ENCODE measurements at places on chromosomes 12 and 14.

DNA sequence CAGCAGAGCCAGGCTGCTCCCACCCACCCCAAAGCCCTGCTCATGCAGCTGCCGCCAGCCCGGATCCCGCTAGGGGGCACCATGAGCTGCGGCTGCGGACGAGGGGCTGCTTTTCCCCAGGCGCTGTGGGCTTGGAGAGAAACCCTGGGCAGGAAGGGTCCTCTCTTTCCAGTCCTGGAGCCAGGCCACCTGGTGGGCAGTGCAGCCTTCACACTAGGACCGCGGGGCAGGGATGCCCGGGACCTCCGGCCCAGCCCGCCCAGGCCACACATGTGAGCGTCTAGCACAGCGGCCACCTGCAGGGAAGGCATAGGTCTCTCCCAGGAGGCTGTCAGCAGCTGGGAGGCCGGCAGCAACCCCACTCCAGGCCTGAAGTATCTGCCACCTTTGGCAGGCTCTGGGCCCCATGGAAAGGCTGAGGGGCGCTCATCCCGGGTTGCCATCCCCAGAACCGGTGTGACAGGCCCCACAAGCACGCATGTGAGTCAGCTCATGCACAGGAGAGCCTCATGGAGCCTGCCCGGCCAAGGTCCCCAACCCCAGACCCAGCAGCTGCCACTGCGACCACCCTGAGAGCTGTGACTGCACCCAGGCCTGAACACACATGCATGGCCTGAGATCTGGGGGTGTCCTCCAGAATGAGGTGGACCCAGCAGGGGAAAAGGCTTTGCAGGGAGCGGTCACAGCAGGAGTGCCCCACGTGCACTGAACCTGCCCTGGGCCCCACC, 280.0 kb upstream of the RTL1 start:
- DNase-seq, result no peak

DNA sequence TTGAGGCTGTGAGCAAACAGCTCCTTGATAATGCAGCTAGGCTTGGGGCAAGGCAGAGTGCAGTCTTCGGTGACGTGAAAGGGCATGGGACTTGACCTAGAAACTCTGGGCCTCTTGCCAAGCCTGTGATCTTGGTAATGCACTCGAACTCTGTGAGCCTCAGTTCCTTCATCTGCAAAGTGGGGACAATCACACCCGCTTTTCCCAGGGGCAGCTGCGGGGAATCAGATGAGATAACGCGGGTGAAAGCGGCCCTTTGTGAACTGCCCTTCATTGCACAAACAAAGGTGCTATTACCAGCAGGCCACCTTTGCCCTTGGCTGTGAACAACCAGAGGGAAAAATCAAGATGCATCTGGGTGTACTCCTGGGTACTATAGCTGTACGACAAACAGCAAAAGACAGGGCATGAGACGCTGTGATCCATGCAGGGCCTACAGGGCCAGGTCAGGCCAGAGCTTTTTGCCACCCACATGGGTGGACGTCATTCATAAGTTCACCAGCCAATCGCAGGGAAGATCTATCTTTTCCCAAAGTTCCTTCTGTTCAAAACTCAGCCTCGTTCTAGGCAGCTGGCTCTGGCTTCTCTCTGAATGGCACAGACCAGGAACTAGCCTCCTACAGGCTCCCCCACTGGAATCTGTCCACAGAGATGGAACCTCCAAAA, 3.2 kb downstream of the MSI1 start:
- no peak for DNase-seq

DNA sequence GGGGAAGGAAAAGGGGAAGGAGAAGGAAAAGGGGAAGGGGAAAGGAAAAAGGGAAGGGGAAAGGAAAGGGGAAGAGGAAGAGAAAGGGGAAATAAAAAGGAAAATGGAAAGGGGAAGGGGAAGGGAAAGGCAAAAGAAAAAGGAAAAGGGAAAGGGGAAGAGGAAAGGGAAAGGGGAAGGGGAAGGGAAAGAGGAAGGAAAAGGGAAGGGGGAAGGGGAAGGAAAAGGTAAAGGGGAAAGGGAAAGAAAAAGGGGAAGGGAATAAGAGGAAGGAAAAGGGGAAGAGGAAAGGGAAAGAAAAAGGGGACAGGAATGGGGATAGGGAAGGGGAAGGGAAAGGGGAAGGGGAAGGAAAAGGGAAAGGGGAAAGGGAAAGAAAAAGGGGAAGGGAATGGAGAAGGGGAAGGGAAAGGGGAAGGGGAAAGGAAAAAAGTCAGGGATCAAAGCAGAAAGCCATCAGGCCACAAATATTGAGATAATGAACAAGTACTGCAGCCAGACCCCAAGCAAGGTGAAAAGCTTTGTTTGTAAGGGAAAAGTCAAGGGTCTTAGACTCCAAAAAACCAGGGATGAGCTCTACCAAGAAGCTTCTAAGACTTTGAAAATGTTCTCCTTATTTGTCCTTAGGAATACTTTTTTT, 20.0 kb downstream of the DICER1 start:
- DNase-seq, result no peak

DNA sequence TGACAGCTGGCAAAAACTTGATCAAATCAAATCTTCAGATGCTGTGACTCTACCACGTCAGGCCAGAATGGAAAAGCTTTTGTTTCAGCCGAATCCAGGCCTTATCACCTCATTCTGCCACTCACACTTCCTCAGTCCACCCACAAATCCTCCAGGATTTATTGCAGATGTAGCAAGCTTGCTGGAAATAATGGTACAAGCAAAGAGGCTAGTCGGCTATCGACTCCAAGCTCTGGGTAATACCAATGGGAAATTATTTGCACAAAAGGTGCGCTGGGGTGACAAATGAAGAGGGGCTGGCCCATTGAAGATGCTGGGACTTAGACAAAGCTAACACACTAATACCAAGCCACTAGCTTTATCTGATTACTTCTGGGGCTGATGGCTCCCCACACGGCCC, 250.5 kb downstream of the ASCL1 start:
- DNase-seq, result no peak

GRCh38 chr12:85367936-85368335, 87.9 kb downstream of the ALX1 start:
- no peak for DNase-seq

DNA sequence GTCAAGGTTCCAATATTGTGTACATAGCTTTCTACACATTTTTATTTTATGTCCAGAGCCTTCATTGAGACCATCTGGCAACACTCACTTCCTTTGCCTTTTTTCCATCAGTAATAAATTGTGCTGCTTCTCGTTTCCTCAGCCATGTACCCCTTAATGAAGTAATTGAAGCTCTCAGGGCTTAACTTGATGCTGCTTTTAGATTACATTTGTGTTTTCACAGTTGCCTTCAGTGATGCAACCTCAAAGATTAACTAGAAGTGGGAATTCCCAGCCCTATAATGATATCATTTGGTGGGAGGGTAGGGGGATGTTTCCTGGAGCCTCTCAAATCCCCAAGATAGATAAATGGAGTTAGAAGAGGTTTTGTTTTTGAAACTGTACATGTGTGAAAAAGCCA, 80.2 kb upstream of the KRR1 start:
- no peak for DNase-seq

GRCh38 chr12:2393016-2393415, 340.2 kb downstream of the CACNA1C start:
- no peak for DNase-seq

DNA sequence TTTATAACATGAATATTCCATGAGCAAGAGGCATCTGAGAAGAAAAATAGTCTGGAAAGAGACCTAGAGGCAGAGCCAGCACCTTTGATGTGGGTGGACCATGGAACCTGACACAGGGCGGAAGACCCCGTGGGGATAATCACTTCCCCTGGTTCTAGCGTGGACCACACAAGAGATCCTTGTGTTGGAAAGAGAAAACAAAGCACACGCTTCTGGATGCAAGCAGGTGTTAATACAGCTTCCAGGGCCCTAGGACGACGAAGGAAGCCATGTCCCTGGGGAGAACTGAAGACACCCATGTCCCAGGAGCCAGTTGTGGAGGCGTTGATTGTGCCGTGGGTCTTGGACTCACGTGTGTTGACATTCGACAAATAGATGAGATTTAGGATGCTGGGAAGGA, 102.9 kb downstream of the ADGRD1 start:
- no peak for DNase-seq

DNA sequence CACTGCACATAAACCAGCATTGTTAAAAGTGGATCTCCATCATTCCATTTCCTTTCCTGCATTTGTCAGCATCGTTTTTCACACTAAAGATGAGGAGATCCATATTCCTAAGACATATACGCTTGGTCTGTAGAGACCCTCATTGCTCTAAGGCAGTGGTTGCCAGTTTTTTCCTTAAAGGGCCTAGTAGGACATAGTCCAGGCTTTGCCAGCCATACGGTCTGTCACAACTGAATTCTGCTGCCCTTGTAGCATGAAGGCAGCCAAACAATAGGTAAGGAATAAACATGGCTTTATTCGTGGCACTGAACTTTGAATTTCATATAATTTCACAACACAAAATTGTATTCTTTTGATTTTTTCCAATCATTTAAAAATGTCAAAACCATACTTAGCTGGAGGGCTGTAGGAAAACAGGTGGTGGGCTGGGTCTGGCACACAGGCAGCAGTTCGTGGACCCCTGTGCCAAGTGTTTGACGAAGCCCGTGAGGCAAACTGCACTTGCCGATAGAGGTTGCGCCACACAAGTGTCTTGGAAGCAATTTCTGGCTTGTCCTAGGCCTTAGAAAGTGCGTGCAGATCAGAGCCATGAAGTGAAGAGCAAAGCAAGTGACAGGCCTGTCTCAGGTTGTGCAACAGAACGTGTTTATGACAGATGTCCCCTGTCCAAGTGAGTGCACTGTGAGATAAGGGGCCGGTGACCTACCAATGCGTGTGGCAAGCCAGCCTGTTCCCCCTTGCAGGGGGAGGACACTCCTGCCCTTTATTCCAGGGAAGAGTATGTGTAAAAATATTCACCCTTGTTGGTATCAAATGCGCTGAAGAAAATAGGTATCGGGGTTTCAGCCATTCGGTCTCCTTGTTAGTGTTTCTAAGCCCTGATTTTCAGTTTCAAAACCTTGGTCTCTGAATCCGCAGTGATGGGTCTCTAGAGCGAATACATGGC, 916 bp upstream of the CHPT1 start:
- no peak for DNase-seq

- no peak for DNase-seq
Observed at GRCh38 chr14:95046711-95047681, 110.3 kb downstream of the DICER1 start.

DNA sequence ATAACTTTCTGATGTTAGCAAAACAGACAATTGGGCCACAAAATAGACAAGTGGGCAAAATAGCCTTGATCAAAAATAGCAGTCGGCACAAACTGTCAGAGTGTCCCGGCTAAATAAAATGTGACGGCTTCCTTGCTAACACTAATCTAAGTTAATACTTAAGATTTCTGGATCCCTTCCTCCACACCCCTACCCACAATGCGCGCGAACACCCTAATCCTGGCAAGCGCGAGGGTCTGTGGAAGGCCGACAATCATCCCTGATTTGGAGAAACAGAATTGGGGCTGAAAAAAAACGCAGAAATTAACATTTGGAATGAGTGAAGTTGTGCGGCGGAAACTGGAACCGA, 489 bp downstream of the CEP290 start:
- no peak for DNase-seq

GRCh38 chr12:87233671-87234070, 795.5 kb downstream of the C12orf50 start:
- DNase-seq, result no peak

GRCh38 chr12:101372431-101372830, 35.1 kb downstream of the ARL1 start:
- no peak for DNase-seq

DNA sequence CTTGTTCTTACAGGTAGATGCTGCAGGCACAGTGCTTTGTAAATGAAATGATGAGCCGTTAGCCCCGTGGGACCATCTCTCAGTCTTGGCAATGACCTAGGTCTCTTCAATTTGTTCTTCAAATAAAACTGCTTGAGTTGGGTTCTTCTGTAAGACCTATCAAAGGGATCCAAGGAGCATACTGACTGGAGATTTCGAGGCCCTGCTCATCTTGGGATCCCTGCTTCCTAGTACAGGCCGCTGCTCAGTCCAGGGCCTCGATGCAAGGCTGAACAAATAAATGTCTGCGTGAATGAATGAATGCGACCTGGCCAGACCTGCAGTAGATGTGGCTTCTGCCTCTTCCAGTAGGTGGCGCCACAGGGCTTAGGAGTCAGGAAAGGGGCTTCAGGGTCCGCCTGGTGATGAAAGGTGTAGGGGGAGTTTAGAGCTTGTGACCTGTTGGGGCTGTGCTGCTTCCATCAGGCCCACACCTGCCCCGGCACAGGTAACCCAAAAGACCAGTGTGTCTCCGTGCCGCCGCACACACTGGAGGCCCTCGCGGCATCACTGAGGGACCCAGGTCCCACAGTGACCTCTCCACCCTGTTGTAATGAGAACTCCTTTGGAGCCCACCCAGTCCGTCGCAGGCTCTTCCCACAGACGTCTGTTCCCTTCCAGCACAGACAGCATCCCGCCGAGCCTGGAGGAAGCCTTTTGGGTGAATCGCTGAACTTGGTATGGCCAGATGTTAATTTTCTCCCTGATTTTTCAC, 4.4 kb downstream of the CACNA1C start:
- no peak for DNase-seq

- DNase-seq, result no peak
Observed at GRCh38 chr12:25332143-25332542, 81.4 kb upstream of the KRAS start.

GRCh38 chr12:76554405-76555230, 5.0 kb downstream of the OSBPL8 start:
- no peak for DNase-seq

DNA sequence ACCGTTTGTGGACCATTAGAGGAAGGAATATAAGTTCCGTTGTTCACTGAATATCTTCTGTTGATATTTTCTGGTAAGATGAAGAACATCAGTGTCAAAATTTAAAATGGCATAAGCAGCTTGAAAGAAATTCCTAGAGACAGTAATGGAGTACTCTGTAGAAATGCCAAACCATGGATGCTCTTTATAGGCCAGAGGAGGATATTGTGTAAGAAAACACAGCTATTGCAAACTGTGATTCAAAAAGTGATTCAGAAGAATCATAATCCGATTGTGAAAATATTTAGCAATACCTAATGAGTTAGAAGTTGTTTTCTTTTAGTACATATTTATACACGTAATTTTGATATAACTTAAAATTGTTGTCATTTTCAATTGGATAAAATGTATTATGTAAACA, 102.8 kb downstream of the SLC16A7 start:
- no peak for DNase-seq

DNA sequence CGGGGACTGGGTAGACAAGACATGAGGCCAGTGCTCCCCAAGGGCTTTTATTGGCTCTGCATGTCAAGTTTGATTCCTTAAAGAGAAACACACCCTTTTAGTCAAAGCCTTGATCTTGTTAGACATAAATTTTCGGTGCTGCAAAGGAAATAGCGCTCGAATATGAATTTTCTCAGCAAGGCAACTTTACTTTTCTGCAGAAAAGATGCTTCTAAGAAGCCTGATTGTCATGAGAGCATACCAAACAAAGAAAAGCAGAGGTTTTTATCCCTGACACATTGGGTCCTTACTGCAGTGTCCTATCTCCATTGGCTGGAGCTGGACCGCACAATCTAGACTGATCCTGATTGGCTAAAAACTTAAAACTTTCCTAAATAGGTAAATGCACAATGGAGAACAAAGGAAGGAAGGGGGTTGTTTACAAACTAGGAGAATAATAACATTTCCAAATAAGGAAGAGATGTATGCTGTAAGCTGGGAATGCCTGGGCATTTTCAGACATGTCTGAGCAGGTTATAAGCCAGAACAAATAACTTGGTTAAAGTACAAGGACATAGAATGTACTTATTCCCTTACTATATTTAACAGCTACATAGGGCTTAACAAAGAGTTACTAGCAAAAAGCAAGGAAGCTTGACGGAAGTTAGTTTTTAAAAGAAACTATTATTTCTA, 17.2 kb downstream of the TXNRD1 start:
- DNase-seq, result no peak

All from stimulated activated CD4-positive, alpha-beta T cell treated with anti-CD3 and anti-CD28 coated beads, Interleukin-15, amount 100 ng/mL, for 1 hour (primary cell).